ENCODE measurements at places on chromosomes 13 and 19.

- DNase-seq, result no peak
Observed at GRCh38 chr19:40693896-40694295, 3.4 kb upstream of the NUMBL start.

DNA sequence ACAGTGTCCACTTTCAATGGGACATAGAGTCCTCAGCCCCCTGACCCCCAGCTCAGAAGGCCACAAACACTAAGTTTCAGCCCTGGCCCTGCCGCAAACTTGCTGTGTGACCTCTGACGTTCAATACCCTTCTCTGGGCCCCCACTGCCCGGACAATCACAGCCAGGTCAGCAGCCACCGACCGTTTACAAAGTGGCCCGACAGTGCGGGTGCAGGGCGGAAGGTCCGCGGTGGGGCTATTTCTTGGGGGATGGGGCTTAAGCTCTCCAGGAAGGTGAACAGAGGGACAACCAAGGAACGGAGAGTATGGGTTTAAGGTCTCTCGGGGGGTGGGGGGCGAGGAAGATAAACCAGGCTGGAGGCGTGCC is 496 bp downstream of the SMIM7 start:
- DNase-seq, result no peak

DNA sequence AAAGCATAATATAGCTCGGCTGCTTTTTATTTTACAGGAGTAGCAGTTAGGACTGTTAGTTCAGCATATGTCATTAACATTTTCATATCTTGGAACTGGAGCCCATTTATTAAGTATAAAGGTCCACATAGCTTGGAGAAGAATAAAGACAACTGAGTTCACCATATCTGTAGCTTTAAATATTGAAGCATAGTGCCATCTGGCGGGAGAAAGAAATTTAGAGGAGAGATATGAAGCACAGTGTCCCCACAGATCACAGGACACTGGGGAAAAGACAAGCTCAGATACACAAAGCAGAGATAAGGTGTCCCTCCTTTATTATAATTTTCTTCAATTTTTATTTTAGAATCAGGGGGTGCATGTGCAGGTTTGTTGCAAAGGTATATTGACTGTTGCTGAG is 104.7 kb upstream of the FREM2 start:
- no peak for DNase-seq

- DNase-seq, result no peak
Observed at GRCh38 chr13:78657699-78658629, 991 bp downstream of the OBI1 start.

- peak; percentile 83 for DNase-seq
Observed at GRCh38 chr19:39406656-39407409, at the start of gene ZFP36. Gene ZFP36 (plus strand): TSS chr19:39406847. CDS start chr19:39406905, 58 bp downstream.

DNA sequence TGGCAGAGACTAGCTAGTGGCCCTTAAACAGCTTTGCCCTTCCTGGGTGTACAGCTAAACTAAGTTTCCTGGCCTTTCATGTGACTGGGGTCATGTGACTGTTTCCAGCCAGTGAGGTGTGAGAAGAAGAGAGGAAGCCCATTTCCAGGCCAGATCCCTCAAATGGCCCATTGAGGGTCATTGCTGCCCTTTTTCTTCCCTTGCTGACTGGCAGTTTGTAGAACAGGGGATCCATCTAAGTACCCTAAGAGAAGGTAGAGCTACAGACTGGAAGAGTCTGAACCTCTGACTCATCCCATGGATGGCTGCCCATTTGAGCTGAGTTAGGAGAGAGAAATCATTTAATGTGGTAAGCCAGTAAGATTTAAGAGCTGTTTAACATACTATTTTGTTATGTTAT is 2.8 kb downstream of the SWSAP1 start:
- DNase-seq, result no peak

DNA sequence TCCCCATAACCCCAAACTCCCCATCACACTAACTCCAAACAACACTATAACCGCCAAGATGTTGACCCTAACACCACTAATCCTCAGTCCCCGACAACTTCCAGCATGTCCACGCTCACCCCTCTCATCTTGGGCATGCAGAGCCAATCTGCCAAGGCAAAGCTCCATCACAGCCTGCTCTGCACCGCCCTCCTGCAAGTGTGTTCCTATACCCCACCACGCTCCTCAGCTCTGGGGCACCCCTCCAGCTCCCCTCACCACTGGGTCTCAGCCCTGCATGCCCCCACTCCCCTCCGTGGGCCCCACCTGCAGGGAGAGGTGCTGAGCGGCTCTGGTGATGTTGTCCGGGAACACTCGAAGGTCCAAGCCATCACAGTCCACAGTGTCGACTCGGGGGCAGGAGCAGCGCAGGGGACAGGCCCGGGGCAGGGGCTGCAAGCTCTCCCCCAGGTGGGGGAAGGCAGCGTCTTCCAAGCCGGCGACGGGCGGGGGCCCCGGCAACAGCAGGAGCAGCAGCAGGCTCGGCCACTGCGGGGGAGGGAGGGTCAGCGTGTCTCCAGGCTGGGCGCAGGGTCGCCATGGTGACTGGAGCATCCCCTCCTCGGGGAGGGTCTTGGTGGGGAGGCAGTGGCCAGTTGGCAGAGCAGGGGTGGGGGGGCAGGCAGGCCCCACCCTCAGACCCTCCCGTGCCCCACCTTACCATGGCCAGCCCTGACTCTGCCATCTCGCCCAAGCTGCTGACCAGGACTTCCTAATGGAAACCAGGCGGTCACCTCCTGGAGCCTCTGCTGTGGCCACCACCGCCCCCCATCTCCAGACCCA is 527 bp downstream of the PODNL1 start:
- DNase-seq, result no peak

DNA sequence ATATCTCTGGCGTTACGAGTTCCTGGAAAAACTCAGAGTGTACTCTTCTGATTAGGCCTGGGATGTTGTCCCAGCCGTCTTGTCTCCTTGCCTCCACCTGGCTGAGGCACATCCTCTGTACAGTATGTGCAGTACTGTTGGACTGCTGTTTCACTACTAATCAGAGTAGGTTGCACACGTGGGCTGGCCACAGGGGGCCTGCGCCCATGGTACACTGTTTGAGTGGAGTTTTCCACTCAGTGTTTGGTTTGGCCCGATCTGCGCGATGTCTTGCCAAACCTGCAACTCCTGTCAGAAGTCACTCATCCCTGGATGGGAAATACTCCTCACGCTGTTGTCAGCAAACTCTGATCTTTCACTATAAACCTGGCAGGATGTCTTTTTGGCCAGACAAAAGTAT is 189.6 kb upstream of the CSNK1A1L start:
- no peak for DNase-seq

DNA sequence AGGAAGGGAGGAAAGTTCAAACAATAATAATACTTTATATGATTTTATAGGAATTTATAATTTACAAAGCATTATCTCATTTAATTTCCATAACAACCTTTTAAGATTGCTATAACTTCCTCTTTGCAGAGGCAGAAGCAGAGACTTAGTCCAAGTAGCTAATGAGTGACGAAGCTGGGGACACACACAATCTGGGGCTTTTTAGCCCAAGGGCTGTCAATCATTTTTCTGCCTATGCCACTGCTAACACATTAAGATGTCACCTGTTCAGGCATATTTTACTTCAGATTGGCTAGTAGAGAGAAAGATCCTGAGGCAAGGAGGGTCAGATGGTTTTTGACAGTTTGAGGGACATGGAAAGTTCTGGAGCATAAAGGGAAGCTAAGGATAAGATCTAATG is 12.6 kb downstream of the SCEL start:
- no peak for DNase-seq

DNA sequence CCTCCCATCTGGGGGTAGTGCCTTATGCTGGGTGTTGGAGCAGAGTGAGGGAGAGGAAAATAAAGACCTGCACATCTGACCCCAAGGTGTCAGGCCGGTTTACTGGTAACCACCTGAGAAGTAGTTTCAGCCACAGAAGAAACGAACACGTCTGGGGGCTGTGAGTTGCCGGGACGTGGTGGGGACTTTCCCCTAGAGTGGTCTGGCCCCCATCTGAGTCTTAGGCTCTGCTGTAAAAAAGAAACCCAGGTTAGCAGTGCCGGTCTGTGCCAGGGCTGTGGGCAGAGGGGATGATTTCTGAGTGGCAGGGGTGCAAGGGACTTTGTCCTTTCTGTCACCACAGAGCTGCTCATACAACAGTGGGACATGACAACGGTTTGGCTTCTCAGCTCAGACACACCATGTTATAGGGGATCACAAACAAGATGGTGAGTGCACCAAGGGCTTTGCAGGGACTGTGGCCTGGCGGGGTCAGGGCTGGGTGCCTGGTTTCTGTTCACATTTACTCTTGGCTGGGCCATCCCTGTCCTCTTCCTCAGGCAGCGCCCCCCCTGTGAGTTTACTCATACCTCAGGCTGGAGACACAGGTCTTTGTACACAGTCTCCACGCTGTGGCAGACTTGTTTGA is 9.0 kb downstream of the GCDH start:
- no peak for DNase-seq

Measured in type B pancreatic cell (in vitro differentiated cells).